Activated T-helper 1 cell treated with Interleukin-2 at 50 U/mL for 16 hours (primary cell): ENCODE measurements at places on chromosomes 12 and 14.

- no peak for DNase-seq
Observed at GRCh38 chr12:74551291-74551690, 13.7 kb downstream of the ATXN7L3B start.

GRCh38 chr12:95282266-95282665 is 64.7 kb downstream of the VEZT start:
- DNase-seq, result no peak

- no peak for DNase-seq
Observed at GRCh38 chr14:67441256-67441655, 29.3 kb upstream of the PLEK2 start.

DNA sequence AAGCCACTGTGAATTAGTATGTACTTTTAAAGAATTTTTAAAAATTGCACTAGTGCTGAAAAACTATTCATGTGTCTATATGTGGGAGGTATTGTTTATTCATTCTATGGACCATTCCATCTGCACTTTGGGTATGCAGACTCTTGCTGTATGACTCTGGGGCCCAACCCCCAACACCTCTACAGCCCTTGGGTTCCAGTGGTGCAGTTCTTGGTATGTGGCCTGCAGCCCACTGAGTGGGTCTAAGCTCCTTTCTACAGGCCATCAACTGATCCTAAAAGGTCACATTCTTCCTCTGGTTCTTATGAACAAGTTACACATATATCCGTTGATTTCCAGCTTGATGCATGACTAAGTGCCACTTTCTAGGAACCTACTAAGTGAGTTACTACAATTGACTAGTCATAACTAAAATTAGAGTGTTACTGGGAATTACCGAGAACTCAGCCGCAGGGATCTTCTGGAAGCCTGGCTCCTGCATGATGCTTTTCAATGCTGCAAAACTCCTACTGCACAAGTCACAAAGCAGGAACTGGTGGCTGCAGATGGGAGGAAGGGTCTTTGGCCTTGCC is 62.4 kb upstream of the MED13L start:
- no peak for DNase-seq

- no peak for DNase-seq
Observed at GRCh38 chr12:92829686-92830282, 99.3 kb downstream of the EEA1 start.

GRCh38 chr12:78680596-78680995 is 184.0 kb upstream of the SYT1 start:
- no peak for DNase-seq

- DNase-seq, result no peak
Observed at GRCh38 chr14:101441710-101442109, 119.6 kb upstream of the DIO3 start.

- DNase-seq, result no peak
Observed at GRCh38 chr14:75383721-75384120, 44.1 kb upstream of the JDP2 start.

DNA sequence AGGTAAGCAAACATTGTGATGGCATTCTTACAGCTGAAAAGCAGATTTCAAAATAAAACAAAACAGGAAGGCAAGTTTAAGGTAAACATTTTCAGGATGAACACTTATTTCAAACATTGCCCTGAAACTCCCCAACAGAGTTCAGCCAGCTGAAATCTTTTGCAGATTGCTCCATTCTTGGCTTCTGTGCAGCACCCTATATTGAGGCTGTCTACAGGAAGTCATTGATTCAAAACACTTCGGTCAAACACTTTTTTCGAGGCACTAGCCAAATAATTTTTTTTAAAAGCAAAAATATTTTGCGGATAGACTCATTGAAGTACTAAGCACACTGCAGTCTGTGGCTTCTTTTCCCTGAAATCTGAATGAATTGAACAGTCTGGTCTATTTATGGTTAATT is 318.1 kb upstream of the PDE3A start:
- DNase-seq, result no peak

- DNase-seq, result no peak
Observed at GRCh38 chr12:94267921-94268471, 119.6 kb downstream of the PLXNC1 start.

DNA sequence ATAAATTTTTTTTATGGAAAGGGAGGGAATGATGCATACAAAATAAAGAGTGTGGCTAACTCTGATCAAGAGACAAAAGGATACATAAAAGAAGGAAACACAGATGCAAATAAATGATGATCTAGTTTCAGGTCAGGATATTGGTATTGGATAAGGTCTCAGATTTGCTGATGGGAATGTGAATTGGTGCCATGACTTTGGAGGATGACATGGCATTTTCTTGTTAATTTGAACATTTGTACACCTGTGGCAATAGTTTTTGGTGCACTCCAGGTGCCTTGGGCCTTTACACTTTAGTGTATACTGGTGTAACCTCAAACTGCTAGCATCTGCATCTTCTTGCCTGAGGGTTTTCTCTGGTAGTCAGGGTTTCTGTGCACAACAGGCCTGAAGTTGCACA is 279.3 kb downstream of the TMEM121 start:
- DNase-seq, result no peak

DNA sequence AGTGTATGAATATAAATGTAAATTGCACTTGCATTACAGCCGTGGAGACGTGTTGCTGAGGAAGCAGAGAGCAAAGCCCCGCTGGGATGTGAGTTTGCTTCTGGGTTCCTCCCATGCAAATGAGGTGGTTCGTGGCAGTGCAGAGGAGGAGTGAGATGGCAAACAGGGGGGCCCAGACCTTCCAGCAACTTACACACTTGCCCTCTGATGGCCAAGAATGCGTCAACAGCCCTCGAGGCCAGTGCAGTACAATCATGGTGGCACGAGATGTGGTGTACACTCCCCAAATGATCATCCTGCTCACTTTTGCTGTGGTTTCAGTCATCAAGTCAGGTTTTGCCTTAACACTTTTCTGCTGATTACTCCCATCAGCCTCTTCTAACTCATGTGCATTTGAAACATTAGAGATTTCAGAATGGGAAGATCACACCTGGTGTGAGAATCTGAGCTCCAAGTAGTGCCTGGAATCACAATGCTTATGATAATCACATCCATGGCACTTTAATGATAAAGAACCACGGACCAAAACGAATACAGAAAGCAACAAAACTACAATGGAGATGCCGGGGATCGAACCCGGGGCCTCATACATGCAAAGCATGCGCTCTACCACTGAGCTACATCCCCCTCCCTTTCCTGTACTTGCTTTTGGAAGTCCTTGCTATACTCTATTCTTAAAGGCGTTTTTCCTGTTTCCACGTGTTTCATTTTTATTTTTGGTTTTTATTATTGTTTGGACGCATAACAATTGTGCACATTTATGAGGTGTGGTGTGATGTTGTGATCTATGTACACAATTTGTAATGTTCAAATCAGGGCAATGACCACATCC is 7.0 kb upstream of the UBC start:
- peak; percentile 50 for DNase-seq

- DNase-seq, result no peak
Observed at GRCh38 chr14:104579507-104579906, at the start of gene C14orf180. TSS of gene C14orf180 (plus strand) at chr14:104579764. CDS start at chr14:104586431, 6,667 bp downstream.

DNA sequence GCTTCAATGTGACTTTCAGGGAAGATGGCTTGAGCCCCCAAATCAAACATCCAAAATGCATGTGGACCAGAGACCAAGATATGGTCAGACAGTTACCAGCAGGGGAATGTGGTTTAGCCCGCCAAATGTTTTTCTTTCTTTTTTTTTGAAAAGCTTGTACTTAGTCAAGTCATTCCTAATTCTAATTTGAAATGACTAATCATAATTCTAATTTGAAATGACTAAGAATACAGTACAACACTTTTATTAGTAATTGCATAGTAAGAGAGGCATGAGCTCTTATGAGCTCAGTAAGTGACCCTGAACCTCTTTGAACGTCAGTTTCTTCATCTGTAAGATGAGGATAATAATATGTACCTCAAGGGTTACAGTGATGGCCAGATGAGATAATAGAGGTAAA is 72.4 kb downstream of the HECTD4 start:
- no peak for DNase-seq

DNA sequence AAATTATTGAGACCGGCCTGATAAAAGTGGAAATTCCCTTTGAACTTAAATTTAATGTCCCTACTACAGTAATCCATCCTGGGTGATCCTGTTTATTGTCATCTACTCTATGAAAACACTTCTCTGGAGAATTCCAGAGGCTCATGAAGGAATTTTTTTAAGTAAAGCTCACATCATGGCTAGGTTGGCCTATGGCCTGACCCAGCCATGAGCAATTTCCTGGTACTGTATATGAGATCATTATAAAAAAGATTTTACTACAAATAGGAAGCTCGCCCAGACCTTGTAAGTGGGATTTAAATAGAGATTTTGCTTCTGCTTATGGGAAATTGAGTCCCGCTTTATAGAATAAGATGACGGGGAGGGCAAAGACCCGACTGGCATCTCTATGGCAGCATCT is 215.5 kb downstream of the DPF3 start:
- no peak for DNase-seq

GRCh38 chr12:81811061-81811777 is 52.1 kb upstream of the PPFIA2 start:
- DNase-seq, result no peak

DNA sequence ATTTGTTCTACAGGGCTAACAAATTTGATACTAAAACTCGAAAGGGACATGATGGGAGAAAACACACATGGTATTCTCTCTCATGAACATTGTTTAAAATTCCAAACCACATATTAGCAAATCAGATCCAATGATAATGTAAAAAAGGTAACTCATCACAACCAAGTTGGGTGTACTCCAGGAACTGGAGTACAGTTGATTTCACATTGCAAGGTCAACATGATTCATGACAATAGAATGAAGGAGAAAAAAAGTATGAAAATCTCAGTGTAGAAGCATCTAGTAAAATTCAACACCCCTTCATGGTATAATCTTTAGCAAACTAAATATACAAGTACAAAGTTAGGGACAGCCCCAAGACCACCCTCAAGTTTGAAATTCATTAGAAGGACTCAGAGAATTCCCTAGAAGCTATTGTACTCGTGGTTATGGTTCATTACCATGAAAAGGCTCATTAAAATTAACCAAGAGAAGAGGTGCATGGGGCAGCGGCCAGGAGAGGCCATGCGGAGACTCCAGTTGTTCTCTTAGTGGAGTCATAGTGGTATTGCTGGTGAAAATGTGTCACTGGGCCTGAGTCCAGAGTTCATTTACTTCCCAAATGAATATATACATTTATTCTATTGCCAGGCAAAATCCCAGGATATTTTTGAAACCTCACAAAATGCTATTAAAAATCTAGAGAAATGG is 3.1 kb upstream of the CDCA4 start:
- no peak for DNase-seq
